CD4-positive, alpha-beta T cell treated with Interleukin-17A for 4 hours (primary cell): ENCODE measurements at places on chromosomes 4 and X.
A peak's percentile ranks its signal among the peaks of the same experiment; 100 is the strongest.

GRCh38 chr4:183129125-183129524, 30.1 kb downstream of the WWC2 start:
- no peak for DNase-seq

GRCh38 chrX:57900975-57901374, 9.3 kb downstream of the ZXDA start:
- DNase-seq, result no peak

DNA sequence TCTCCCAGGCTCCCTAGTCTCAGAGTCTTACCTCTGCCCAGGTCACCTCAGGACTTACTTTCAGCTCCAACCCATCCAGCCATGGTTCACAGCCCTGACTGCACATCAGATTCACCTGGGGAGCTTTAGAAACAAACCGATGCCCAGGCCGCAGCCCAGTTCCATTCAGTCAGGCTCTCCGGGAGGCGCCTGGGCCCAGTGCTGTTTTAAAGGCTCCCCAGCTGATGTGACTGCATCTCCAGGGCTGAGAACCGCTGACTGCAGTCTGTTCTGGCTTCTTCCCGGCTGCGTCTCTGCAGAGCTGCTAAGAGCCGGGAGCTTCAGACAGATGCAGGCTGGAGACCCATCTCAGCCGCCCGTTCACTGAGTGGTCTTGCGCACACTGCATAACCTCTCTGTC, 44.4 kb upstream of the LGI2 start:
- no peak for DNase-seq

DNA sequence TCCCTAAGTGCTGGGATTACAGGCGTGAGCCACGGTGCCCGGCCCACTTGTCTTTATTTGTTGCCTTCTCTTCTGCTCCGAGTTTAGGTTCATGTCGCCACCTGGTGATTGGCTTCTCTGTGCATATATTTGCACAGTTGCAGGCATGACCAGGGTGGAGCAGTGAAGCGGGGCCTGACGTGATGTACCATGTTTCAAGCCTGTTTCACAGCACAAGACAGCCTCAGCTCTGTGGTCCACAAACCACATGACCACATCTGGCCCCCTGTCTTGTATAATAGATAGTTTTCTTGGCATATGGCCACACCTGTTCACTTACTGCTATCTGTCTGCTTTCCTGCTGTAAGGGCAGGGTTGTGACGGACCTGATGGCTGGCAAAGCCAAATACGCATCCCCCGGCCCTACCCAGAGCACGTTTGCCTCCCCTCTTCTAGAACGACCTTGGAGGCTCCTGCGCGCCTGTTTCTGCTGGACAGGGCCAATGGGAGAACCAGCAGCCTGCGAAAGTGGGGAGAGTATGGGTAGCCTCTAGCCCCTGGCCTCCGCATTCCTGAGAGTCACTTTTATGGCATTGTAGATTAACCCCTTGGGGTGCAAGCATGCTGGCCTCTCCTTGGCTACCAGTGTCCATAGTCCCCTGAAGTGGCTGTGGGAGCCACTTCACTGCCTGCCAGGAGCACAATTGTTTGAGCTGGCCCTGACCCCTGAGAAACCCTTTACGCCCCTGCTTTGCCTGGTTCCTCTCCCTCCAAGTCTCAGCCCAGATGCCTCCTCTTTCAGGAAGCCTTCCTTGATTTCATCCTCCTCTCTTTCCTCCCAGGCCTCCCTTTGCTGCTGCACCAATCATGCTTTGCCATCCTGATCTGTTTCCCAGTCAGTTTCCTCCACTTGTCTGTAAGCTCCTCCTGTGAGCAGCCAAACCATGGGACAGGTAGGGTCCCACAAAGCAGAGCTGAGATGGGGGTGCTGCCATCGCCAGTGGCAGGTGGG, 6.0 kb upstream of the SH3TC1 start:
- DNase-seq, result peak; percentile 46

- no peak for DNase-seq
Observed at GRCh38 chr4:88989990-88990389, 67.0 kb downstream of the FAM13A start.

- no peak for DNase-seq
Observed at GRCh38 chr4:2301225-2301642, 39.3 kb upstream of the MXD4 start.

- no peak for DNase-seq
Observed at GRCh38 chr4:89048906-89049601, 7.9 kb downstream of the FAM13A start.

DNA sequence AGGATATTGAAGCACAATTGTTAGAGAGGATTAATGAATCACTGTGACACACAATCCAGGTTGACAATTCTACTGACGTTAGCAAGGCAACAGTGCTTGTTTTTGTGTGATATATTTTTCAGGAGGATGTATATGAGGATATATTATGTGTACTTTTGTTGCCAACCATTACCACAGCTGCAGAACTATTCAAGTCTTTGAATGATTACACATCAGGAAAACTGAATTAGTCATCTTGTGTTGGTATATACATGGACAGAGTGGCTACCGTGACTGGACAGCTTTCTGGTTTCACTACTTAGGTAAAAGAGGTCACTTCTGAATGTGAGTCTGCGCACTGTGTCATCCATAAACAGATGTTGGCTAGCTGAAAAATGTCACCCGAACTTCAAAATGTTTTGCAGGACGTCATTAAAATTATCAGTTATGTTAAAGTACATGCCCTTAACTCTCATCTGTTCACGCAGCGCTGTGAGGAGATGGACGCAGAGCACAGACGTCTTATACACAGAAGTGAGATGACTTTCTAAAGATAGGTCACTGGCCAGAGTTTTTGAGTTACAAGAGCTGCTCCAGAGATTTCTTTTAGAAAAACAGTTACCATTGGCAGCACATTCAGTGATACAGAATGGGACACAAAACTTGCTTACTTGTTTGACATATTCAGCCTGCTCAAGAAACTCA, 69.0 kb downstream of the MRPL1 start:
- no peak for DNase-seq

DNA sequence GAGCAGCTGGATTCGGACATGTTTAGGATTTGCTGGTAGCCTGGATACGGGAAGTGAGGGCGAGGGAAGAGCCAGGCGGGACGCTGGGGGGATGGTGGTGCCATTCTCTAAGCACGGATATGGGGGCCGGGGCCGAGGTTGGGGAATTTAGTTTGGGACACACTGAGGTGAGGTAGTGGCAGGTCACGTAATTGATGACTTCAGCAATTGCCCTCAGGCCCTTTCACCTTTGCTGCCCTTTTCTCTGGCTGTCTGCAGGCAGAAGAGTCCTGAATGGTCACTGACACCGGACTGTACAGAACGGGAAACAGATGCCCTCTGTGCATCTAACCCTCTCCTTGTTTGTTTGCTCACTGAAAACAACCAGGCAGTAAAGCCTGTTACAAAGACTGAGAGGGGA, 16.9 kb upstream of the HMGB3 start:
- DNase-seq, result no peak

DNA sequence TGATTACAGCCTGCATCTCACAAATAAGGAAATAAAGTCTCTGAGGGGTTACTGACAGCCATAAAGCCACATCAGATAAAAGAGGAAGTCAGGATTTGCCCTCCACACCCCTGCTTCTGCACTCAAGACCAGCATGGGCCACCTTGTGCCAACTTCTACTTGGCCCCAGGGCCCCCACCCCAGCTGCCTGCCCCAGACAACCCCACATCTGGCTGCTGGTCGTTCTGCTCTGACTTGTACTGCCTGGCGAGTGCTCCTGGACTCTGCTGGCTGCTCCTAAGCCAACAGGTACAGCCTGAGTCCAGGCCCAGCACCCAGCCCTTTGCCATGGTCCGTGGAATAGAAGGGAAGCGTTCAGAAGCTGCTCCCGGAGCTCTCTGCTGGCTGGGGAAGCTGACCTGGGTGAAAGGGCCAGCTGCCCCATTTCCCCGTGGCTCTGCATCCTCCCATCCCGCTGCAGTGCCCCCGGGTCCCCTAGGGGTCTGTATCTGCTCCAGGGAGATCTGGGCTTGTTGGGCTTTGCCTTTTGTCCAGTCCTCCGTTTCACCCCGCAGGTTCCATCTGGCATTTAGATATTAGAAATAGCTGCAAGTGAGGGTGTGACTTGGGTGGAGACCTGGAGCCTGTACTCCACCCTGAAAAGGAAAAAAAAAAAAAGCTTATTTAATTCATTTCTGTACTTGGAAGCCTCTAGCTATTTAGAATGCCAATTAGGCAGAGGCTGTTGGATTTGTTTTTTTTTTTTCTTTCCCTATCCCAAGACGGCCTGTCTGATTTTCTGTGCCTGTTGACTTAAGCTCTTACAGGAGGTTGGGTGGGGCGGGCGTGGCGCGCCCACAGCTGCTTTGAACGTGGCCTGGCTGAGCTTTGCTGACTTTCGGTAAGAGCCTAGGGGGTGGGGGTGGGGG, 194.7 kb downstream of the PTTG2 start:
- DNase-seq, result peak; percentile 59

- no peak for DNase-seq
Observed at GRCh38 chr4:6845574-6845973, 63.0 kb downstream of the KIAA0232 start.

DNA sequence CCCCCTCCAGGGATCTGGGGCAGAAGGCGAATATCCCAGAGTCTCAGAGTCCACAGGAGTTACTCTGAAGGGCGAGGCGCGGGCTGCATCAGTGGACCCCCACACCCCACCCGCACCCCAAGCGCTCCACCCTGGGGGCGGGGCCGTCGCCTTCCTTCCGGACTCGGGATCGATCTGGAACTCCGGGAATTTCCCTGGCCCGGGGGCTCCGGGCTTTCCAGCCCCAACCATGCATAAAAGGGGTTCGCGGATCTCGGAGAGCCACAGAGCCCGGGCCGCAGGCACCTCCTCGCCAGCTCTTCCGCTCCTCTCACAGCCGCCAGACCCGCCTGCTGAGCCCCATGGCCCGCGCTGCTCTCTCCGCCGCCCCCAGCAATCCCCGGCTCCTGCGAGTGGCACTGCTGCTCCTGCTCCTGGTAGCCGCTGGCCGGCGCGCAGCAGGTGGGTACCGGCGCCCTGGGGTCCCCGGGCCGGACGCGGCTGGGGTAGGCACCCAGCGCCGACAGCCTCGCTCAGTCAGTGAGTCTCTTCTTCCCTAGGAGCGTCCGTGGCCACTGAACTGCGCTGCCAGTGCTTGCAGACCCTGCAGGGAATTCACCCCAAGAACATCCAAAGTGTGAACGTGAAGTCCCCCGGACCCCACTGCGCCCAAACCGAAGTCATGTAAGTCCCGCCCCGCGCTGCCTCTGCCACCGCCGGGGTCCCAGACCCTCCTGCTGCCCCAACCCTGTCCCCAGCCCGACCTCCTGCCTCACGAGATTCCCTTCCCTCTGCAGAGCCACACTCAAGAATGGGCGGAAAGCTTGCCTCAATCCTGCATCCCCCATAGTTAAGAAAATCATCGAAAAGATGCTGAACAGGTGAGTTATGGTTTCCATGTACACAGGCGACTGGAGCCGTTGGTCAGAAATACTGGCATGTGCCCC, at the start of gene CXCL1:
Gene CXCL1 (plus strand): TSS at position 264 of the 926 bp plus-strand sequence. CDS start 78 bp downstream, at position 342.
- DNase-seq, result no peak

GRCh38 chr4:150625033-150625432, 43.1 kb downstream of the MAB21L2 start:
- no peak for DNase-seq

- DNase-seq, result no peak
Observed at GRCh38 chrX:14489437-14489836, 39.9 kb upstream of the GLRA2 start.

- no peak for DNase-seq
Observed at GRCh38 chr4:165440415-165441158, 61.8 kb downstream of the CPE start.

DNA sequence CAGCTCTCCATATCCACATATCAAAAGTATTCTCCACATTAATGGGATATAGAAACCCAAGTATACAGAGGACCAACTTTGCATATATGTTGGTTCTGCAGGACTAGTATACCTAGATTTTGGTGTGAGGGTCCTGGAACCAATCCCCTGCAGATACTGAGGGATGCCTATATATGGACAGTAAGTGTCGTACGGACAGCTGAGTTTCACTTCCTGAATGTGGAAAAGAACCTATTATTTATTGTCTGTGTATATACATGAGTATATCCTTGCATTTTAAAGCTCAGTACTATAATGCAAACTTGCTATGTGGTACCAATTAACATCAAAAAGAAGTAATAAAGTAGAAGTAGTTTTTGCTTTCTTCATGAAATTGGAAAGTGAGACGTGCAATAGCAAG, 101.9 kb downstream of the FBXW7 start:
- DNase-seq, result no peak

DNA sequence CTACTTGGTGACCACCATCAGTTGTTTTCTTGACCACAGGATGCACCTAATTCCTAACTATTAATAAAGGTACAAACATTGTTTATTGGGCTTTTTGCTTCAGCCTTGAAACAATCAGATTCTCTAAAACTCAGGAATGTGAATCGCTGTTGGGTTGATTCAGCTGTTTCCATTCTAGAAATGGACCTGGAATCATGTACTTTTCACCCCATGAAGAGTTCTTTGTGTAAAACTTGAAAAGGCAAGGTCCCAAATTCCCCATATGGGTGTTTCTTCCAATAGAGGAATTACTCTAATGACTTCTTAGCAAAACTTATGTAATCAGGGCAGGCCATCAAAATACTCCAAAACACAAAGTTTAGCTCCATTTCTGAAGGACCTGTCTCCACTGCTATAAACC, 7.4 kb downstream of the AFAP1 start:
- DNase-seq, result no peak

DNA sequence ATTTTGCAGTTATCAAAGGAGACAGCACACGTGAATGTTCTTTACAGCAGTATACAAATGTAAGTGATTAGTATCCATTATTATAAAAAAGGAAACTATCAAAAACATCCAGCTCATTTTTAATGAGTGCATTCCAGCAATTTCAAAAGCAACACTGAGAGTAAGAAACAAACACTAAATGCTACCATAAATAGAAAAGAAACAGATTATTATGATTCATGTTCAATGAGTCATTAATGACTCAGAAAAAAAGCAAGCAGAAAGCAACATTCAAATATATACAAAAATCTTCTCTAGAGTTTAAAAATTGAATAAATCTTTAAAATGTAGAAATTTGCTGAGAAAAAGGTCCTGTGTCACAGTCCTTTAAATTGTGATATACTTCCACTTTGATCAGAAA, 346.5 kb upstream of the FMR1 start:
- DNase-seq, result no peak
